WTC11 (cell line): ENCODE measurements at places on chromosomes 16 and 17.

DNA sequence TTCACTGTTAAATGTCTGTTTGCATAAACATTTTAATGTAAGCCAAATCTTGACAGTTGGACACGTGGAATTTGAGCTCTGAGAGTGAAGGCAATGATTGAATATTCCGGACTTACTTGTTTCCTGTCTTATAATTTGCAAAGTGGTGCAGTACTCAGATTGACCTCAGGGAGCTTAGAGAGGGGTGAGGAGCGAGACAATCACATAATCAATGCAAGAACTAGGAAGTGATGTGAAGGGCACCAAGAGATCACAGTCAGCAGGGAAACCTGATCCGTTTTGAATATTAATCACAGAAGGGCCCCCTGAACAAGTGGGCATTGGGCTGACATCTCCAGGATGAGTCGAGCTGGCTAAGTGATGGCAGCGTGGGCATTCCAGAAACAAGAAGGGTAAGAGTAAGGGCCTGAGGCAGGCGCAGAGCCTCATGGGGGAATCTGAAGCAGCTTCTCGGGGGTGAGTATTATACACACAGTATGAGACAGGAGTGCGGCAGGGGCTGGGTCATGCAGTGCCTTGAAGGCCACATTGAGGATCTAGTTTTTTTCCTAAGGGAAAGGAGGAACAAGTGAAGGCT, 26.1 kb downstream of the TEX2 start:
- DNase-seq, result no peak

GRCh38 chr16:84484579-84485254, 19.7 kb downstream of the MEAK7 start:
- DNase-seq, result peak; percentile 73

GRCh38 chr17:39754958-39755553, 17.3 kb downstream of the GRB7 start:
- peak; percentile 24 for DNase-seq

GRCh38 chr17:59093702-59094231, 12.9 kb downstream of the TRIM37 start:
- DNase-seq, result no peak

DNA sequence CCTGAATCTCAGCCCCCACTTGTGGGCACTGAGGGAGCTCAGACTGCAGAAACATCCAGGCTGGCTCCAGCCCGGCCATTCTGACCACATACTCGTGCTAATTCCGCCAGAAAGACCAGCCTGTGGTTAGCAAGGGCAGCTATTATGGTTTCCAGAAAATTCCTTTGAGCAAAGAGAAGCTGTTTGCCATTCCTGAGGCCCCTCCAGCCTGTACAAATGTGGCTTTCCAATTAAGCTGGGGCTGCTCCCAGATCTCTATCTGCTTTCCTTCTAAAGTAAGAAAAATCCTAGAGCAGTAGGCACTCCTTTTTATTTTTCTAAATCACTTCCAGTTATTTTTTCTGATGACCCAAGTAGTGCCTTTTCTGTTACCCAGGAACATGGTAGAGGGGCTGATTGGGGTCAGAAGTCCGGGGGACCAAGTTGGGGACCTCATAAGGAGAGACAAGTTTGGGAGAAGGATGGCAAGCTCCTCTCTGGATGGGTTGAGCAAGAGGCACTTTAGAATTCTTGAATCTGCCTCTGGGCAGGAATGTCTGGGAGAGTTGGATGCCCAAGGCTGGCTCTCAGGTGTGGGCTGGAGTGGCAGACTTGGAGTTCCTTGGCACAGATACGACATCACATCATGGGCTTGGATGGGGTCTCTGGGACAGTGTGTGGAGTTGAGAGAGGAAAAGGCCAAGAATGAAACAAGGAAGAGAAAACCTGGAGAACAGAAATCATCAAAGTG, 83.3 kb upstream of the TNRC6C start:
- DNase-seq, result no peak

GRCh38 chr17:7844292-7845154, 10.3 kb upstream of the TMEM88 start:
- peak; percentile 89 for DNase-seq

- DNase-seq, result no peak
Observed at GRCh38 chr16:13959626-13960025, 39.7 kb downstream of the ERCC4 start.

GRCh38 chr16:66511602-66512271, 38.2 kb downstream of the TK2 start:
- peak; percentile 46 for DNase-seq

GRCh38 chr17:81858170-81858966, 2.0 kb downstream of the P4HB start:
- DNase-seq, result no peak

- DNase-seq, result no peak
Observed at GRCh38 chr17:45653616-45654015, 130.5 kb upstream of the CRHR1 start.

DNA sequence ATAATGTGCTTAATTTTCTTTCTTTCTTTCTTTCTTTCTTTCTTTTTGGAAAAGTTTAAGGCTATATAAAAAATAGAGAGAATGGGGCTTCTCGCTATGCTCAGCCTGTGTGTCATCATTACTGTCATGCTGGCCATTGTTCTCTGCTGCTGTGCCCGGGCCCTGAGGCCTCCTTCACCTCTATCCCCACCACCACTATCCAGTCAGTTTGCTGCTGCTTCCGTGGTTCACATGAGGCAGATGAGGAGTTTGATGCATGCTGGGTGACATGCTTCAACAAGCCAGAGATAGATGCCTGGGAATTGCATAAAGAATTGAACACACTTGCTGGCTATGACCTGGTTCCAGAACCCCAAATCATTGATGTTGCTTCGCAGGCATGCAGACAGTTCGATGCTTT, 36.3 kb downstream of the PITPNC1 start:
- DNase-seq, result no peak

GRCh38 chr16:19860166-19861041, 24.2 kb downstream of the GPRC5B start:
- no peak for DNase-seq

DNA sequence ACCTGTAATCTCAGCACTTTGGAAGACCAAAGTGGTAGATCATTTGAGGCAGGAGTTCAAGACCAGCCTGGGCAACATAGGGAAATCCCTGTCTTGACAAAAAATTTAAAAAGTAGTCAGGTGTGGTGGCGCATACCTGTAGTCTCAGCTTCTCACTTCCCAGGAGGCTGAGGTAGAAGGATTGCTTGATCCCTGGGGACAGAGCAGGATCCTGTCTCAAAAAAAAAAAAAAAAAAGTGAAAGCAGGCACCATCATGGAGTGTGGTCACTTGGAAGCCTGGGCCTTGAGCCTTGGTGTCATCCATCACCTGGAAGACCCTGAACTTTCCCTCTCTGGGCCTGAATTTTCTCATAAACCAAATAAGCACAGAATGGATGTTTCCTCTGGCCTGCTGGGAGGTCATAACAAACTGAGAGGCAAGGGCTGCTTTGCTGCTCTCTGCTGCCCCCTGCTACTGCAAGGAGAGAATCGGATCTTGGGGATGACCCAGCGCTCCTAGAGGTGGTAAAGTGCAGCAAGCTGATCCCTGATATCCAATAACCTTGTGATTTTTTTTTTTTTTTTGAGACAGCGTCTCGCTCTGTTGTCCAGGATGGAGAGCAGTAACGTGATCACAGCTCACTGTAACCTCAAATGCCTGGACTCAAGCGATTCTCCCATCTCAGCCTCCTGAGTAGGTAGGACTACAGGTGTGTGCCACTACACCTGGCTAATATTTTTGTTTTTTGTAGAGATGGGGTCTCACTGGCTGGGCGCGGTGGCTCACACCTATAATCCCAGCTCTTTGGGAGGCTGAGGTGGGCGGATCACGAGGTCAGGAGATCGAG, 75.9 kb upstream of the RNU2-1 start:
- no peak for DNase-seq

DNA sequence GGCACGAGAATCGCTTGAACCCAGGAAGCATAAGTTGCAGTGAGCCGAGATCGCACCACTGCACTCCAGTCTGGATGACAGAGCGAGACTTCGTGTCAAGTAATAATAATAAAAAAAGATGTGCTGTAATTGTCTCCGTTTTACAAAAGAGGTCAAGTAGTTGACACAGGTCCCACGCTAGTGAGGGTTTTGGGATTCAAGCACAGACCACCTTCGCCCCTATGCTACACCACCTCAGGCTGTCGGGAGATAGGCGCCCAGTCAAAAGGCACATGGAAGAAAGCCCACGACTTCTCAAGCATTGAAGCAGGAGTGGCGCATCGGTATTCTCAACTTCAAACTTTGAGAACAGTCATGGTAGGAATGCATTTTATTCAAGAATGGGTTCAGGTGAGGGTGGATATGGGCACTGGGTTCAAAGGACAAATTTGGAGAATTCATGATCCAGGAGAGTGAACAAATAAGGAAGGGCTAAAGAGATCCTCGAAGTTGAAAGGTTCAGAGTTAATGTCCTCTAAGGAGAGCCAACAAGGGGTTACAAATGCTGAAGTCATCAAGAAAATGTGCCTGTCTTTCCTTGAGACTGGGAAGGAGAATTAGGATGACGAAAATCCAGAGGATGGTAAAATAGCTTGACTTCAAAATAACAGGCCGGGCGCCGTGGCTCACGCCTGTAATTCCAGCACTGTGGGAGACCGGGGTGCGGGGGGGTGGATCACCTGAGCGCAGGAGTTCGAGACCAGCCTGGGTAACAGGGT, 1.4 kb upstream of the AMZ2 start:
- no peak for DNase-seq

GRCh38 chr16:65120461-65120830, 1.4 kb downstream of the CDH11 start:
- DNase-seq, result no peak

DNA sequence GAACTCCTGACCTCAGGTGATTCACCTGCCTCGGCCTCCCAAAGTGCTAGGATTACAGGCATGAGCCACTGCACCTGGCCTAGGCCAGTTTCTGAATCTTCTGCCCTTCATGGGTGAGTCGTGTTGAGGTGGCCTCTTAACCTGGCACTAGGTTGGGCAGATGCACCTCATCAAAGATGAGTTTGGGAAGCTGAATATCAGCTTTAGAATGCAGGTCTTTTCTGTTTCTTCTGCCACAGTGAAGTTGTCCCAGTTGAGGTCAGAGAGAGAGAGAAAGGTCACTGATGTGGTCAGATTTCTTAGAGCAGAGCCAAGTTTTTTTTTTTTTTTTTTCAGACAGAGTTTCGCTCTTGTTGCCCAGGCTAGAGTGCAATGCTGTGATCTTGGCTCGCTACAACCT, 111.3 kb upstream of the WSCD1 start:
- DNase-seq, result no peak

DNA sequence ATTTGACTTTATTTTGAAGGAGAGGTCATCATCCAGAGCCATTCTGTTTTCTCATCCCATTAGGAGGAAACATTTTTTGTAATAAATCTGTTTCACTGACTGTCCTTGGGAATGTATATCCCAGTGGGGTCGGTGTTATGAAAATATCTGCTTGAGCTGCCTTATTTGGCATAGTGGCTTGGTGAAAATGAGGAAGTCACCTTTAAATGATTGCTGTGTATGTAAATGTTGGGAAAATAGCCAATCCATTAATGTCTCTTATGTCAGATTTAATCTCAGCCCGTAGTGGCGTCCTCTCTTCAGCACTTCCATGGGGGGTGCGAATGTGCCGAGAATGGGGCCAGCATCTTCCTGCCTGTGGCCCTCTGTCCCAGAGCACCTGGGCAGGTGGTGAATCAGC, 57.6 kb downstream of the BANP start:
- DNase-seq, result no peak

DNA sequence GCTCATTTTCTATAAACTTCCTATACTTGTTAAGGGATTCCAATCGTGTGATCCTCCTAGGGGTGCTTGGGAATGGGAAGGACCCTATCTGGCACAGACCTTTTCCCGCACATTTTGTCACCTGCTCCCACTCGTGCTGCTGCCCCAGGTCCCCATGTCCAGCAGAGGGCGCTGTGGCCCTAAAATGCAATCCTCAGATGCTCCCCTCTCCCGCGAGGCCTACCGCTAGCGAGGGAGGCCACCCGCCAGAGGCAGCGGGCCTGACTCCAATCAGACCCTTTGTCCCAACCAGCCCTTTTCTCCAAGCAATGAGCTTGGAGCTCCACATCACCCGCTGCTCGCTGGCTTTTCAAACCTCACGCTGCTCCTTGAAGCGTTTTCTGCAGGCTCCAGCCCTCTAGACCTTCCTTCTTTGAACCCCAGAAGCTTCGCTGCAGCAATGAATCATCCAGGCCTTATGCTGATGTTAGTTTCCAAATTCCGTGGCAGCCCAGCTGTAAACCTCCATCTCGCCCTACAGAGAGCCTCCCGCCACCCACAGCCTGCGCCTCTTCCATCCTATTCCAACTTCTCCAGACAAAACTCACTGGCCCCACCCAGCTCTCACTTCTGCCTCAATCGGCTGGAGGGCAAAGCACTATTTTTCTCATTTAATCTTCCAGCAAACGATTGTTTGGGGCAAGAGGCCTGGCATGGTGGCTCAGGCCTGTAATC, 23.6 kb upstream of the FZD2 start:
- DNase-seq, result peak; percentile 97

DNA sequence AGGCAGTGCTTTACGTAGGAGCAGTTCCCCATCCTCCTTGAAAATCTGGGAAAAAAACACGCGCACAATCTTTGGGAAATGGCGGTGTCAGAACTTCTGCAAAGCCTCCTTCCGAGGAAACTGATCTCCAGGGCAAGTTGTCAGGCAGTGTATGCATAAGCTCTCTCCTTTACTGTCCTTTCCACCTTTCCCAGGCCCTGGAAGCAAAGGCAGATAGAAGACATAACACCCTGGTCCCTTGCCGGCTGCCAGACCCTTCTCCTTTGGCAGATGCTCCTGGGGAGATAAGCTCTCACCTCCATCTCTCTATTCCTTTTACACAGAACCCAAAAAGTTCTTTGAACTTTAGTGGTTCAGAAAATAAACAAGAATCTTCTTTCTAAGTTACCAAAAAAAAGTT, 12.4 kb downstream of the TOB1 start:
- no peak for DNase-seq

DNA sequence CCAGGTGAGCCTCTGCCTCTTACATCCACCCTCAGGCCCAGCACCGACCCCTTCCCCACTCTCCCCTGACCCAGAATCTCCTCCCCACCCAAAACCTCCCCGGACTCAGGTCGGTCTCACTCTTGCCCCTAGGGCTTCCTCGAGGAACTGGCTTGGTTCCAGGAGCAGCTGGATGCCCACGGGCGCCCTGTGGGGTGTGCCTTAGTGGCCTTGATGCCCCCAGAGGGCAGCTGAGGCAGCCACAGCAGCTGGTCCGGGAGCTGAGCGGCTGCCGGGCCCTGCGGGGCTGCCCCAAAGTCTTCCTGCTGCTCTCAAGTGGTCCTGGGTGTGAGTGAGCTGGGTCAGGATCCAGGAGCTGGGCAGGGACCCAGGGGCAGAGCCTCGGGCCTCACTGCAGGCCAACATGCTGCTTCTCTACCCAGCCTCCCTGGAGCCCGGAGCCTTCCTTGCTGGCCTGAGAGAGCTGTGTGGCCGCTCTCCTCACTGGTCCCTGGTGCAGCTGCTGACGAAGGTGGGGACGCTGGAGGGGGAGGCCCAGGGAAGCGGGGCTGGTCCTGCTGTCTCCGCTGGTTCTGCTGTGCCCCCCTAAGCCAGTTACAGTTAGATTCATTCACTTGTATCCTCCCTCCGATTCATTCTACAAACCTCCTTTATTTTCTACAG, 9.6 kb downstream of the ZNF213 start:
- no peak for DNase-seq
